ENCODE measurements at places on chromosomes 7 and 10.
A peak's percentile ranks its signal among the peaks of the same experiment; 100 is the strongest.

DNA sequence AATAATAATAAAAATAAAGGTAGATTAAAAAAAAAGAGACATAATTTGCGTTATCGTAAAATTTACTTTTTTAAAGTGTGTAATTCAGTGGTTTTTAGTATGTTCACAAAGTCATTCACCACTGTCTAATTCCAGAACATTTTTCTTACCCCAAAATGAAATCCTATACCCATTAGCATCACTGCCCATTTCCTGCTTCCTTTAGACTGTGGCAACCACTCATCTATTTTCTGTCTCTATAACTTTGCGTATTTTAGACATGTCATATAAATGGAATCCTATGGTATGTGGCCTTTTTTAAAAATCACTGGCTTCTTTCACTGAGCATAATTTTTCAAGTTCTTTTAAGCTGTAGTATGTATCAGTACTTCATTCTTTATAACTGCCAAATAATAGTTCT, 53.6 kb downstream of the KAT6B start:
- no peak for DNase-seq

GRCh38 chr7:152103691-152104090, 78.2 kb downstream of the GALNT11 start:
- DNase-seq, result no peak

- DNase-seq, result no peak
Observed at GRCh38 chr7:128119036-128119435, 87.8 kb upstream of the LRRC4 start.

GRCh38 chr7:107208024-107208521, 39.3 kb downstream of the HBP1 start:
- DNase-seq, result peak; percentile 37

- no peak for DNase-seq
Observed at GRCh38 chr10:69043931-69044531, 43.9 kb upstream of the SRGN start.

DNA sequence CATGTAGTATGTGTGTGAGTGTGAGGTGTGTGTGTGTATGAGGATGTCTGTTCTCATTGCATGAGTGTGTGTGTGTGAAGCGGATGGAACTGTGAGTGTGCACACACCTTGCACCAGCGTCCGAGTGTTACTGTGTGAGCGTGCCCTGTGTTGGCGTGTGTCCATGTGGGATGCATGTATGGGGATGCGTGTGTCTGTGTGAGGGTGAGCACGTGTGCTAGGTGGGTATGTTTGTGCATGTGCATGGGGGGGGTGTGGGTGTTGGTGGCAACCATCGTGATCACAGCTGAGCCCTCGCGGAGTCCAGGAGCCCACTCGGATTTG, 6.4 kb downstream of the KNDC1 start:
- DNase-seq, result no peak

DNA sequence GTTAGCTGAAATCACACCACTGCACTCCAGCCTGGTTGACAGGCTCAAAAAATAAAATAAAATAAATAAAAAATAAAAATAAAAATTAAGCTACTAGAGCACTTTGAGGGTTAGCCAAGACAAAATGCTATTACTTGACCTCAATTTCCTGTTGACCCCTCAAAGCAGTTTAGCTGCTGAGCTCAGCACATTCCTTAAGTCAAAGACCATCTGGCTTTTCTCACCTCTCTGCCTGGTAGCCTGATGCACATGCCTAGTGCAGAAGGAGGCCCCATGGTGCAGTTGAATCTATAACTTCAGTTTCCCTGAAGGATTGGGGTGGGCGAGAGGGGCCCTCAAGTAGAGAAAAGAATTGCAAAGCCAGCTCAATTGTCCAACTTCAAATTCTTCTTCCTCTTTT, 211.1 kb upstream of the GALNT17 start:
- no peak for DNase-seq

DNA sequence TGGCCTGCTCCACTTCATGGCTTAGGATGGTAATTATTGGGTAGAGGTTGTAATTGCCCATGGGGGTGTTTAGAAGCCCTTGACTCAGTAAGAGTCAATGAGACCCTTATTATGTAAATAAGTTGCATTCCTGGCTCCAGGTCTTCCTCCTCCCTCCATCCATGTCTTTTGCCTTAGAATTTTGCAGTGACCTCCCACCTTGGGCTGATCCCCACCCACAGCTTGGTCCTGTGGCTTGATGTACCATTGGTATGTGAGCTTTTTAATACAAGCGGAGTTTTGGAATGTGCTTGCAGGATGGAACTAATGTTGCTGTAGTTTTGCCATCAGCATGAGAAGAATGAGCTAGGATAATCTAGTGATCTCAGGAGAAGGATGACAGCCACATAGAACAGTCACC, 73.2 kb upstream of the DGKI start:
- no peak for DNase-seq

- DNase-seq, result no peak
Observed at GRCh38 chr10:133009218-133009950, 67.0 kb upstream of the CFAP46 start.

- no peak for DNase-seq
Observed at GRCh38 chr10:90884431-90884830, 12.7 kb downstream of the RPP30 start.

DNA sequence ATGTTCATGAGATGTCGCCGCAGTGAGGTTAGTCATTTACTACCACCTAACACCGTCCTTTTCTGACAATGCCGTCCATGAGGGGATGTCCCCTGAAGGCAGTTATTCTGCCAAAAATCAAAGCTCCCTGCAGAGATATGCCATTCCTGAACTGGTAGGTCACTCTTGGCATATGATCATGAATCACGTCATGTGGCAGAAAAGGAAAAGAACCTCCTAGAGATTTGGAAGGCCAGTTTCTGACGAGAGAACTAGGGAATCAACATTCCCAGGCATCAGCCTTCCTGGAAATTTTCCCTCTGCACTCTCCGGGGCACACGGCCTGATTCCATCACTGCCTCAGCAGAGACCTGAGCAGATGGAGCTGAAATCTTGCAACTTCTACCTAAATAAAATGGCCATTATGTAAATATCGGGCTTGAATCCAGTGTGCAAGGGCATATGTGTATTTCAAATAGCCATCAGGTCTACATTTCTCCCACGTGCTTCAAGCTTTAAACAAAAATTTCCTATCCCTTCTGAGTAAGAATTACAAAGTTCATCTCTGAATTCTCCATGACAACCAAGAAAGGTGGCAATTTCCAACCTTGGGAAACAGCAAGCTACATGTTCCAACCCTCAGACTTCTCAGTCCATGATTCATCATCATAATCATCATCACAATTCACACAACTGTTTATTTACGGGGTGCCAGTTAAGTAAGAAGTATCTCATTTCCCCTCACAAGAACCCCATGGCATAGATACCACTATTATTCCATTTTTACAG, 46.5 kb downstream of the AMPH start:
- no peak for DNase-seq

DNA sequence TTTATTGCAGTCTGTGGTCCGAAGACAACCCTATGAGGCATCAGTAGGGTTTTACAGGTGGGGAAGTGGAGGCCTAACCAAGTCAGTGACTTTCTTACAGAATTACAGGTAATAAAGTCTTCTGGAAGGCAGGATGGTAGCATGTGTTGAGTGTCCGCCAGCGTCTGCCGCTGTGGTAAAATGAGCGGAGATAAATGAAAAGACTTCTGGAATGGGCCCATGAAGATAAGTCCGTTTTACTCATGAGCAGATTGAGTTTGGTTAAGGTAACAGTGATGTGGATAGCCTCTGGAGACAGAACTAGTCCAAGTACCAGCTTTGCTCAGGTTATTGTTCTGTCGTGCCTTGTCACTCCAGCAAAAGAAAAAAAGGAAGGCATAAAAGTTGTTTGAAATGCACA, 966 bp downstream of the FBH1 start:
- DNase-seq, result no peak

DNA sequence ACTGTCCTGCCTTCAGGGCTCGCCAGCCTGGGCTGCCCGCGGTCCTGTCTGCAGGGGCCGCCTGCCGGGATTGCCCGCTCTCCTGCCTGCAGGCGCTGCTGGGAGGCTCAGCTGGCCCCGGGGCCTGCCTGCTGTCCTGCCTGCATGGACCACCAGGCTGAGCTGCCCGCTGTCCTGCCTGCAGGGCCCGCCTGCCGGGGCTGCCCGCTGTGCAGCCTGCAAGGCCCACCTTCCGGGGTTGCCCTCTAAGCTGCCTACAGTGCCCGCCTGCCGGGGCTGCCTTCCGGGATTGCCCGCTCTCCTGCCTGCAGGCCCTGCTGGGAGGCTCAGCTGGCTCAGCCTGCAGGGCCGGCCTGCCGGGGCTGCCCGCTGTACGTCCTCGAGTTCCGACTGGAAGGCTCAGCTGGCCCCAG, 164.4 kb downstream of the GLRX3 start:
- DNase-seq, result no peak

- no peak for DNase-seq
Observed at GRCh38 chr7:82629583-82629982, 186.0 kb upstream of the CACNA2D1 start.

- no peak for DNase-seq
Observed at GRCh38 chr10:99457813-99458212, 27.4 kb upstream of the GOT1 start.

DNA sequence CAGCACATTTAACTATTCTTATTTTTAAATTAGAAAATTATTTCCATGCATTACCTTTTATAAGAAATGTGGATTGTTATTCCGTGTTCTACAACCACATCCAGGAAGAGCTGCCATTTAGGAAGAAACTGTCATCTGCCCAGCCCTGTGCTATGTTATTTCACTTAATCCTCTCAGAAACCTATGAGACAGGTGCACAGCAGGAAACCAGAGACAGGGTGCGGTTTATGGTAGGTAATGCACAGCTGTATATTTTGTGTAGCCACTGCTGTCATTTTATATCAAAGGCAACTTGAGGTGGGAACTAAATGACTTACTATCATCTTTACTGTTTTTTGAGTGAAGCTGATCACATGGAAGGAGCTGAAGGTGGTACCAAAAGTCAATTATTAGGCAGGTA, 232.3 kb downstream of the MAGI2 start:
- DNase-seq, result no peak

- DNase-seq, result no peak
Observed at GRCh38 chr10:125961743-125962142, 65.4 kb downstream of the FANK1 start.

GRCh38 chr7:1767524-1767923, 97.4 kb downstream of the ELFN1 start:
- DNase-seq, result no peak

DNA sequence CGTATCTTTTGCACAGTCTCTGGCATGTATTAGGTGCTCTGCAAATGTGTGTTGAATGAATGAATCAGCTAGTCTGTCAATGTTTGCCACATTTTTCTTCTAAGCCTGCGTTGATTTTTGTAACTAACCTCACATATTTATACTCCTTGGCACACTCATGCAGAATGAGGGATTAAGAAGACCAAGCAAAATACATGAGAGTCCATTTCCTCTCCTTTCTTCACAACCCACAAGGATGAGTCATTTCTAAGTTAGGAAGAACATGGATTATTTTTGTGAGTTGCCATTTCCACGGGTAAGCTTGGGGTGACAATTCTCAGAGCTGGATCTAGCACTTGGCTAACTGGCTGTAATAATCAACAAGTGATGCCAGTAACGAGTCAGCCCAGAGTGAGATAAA, 158.8 kb downstream of the TWIST1 start:
- DNase-seq, result no peak

DNA sequence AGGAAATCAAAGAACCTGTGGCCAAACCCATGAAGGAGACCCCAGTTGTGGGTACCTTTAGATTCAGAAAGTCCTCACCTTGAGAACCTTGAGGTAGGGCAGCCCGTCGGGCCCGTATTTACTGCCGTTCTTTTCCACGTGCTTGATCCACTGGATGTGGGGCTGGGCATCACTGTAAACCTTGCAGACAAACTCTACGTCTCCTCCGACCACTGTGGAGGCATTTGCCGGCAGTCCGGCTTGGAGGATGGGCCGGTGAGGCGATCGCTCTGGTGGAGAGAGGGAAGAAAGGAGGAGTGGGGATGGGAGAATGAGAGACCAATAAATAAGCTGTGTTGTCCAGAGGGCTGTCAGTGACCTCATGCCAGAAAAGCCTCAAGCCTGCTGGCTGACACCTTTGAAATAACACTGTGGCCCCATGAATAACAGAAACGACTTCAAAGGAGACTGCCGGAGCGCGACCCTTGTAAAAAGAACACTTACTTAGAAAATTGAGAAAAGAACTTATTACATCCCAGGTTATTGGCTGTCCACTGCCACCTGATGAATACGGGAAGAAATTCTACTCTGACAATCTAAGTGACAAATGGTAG, 78.2 kb downstream of the FGFR2 start:
- no peak for DNase-seq

All from cerebellar nuclear complex (tissue), 1 donor.